SHP77 treated with DMSO at 0.1 percent for 48 hours (cell line): ENCODE measurements at places on chromosomes 2 and 18.

- DNase-seq: no peak
Observed at GRCh38 chr18:47887227-47887626, 43.2 kb downstream of the SMAD2 start.

DNA sequence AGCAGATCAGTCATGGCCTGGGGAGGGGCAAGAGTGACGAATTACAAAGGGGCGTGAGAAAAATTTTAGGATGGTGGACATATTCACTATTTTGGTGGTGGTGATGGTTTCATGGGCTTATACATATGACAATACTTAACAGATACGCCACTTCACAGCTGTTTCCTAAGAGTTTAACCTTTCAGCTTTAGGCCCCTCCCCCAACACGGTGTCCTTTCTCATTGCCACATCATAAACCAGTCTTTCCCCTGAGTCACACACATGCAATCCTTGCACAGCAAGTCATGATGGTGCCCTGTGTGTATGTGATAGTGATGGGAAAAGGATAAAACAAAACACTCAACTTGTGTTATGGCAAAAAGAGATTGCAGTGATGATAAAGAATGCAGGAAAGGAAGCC is 47.6 kb upstream of the IL1R1 start:
- DNase-seq: no peak

GRCh38 chr2:48715956-48716355 is 39.6 kb downstream of the LHCGR start:
- no peak for DNase-seq

DNA sequence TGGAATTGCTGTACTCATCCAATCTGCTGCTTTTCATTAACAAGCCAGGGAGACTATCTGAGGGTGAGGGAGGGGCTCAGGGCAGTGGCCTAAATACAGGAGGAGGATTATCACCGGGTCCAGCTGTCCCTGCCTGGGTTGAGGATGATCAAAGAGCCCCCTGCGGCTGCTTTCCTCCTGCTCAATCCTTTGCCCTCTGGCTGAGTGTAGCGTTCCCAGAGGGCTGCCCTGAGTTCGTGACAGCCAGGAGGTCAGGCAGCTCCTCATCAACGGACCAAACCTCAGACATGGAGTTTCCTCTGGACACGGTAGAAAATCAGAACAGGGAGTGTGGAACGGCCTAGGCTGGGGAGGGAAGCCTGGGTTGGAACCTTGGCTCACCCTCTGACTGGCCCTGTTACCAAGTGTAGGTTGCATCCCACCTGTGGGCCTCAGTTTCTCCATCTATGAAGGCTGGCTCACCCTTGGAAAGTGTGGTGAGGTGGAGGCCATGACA is 23.5 kb downstream of the CIB4 start:
- no peak for DNase-seq

GRCh38 chr18:34221971-34222306 is 2.8 kb downstream of the NOL4 start:
- peak; percentile 57 for DNase-seq
